ENCODE measurements at places on chromosomes 12 and 14.

DNA sequence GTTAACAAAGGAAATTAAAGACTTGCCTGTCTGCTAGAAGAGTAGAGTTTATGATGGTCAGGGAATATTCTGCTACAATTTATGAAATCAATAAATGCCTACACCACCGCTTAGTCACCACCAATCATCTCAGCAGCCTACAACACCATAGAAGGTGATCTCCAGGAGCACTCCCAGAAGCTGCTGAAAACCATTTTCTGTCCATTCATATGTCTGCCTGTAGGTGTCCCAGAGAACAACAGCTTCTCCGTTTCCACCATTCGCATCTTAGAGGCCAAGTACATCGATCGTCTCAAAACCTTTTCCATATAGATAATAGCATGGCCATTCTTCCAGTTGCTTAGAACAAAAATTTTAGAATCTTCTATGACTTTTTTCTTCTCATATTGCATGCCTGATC is 303.4 kb downstream of the KCNC2 start:
- DNase-seq, result no peak

DNA sequence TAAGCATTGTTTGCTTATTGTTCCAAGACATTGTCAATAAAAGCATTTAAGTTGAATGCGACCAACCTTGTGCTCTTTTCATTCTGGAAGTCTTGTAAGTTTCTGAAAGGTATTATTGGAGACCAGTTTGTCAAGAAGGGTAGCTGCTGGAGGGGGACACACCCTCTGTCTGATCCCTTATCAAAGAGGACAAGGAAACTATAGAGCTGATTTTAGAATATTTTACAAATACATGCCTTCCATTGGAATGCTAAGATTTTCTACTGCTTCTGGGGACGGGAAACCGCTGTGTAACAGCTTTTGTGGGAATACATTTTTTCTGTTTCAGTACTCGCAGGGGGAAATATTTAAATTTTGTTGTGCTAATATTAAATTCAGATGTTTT is 3.5 kb downstream of the FOS start:
- DNase-seq, result no peak

- no peak for DNase-seq
These were observed 190.7 kb upstream of the CCND2 start for GRCh38 chr12:4082809-4083403.

- no peak for DNase-seq
These were observed 3.5 kb downstream of the NUP37 start for GRCh38 chr12:102116392-102116791.

DNA sequence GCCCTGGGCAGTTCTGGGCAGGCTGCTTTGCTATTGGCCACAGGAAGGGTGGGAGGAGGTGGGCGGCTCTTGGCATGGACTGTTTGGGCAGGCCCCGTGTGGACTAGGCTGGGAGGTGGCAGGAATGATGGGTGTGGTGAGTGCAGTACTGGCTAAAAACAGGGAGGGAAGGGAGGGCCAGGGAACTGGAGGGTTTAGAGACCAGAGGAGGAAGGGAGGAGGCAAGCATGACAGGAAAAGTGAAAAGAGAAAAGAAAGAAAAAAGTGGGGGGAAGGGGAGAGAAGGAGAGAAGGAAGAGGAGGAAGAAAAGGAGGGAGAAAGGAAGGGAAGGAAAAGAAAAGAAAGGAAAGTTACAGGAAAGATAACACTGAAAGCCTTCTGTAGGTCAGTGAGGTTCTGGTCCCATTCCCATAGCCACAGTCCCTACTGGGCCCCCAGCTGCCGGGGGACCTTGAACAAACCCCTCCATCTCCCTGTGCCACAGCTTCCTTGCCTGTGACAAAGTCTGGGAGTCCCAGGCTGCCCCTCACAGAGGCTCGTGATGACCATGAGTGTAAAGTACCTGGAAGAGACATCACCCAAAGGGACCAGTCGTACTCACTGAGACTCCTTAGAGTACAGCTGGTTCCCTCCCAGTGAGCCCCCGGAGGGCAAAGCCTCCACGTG is 1.1 kb upstream of the C14orf132 start:
- DNase-seq, result no peak

- DNase-seq, result no peak
These were observed 46.3 kb downstream of the PTPRQ start for GRCh38 chr12:80490329-80490728.

DNA sequence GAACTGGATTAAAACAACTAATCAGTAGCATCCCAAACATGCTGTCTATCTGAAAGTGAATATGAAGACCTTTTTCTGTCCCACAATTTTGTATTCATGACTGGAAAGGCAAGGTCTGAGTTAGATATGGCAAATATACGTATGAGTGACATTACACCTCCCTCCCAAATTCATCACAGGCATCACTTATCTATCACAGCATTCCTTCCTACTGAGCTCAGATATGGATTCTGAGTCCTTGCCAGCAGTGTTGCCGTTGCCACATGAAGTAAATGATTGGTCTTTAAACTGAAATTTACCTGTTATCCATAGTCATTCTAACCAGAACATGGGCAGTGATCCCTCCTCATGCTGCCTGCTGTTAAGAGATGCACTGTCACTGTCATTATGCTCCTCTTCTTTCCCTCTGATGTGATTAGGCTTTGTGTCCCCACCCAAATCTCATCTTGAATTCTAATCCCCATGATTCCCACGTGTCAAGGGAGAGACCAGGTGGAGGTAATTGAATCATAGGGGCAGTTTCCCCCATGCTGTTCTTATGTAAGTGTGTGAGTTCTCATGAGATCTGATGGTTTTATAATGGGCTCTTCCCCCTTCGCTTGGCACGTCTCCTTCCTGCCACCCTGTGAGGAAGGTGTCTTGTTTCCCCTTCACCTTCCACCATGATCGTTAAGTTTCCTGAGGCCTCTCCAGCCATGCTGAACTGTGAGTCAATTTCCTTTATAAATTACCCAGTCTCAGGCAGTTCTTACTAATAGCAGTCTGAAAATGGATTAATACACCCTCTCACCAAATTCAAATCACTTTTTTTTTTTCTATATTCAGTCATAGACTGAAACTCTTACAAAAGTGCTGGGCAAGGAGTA is 288.4 kb downstream of the NUAK1 start:
- no peak for DNase-seq

DNA sequence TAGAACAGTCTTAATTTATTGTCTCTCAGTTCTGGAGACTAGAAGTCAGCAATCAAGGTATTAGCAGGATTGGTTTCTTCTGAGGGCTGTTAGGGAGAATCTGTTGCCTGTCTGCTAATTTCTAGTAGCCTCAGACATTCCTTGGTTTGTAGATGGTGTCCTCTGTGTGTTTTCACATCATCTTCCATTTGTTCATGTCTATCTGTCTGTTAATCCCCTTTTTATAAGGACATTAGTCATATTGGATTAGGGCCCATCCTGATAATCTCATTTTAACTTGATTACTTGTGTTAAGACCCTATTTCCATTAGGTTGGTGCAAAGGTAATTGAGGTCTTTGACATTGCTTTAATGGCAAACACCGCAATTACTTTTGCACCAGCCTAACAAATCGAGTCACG is 34.3 kb downstream of the TBC1D15 start:
- DNase-seq, result no peak

DNA sequence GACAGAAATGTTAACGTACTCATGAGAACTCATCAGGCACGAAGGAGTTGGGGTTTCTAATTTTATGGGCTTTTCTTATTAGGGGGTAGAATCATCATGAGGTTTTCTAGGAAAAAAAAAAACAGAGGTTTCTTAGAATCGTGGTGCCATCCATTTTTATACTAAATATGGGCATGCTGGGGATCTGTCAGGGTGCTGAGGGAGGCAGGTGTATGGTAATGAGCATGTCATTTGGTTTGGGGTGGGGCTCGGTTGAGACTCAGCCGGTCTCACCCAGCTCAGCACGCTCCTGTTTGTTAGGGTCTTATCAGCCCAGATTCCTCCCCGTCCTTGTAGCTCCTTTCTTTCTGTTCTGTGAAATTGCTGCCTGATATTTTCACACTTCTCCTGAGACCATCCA is 98.2 kb downstream of the DICER1 start:
- no peak for DNase-seq

DNA sequence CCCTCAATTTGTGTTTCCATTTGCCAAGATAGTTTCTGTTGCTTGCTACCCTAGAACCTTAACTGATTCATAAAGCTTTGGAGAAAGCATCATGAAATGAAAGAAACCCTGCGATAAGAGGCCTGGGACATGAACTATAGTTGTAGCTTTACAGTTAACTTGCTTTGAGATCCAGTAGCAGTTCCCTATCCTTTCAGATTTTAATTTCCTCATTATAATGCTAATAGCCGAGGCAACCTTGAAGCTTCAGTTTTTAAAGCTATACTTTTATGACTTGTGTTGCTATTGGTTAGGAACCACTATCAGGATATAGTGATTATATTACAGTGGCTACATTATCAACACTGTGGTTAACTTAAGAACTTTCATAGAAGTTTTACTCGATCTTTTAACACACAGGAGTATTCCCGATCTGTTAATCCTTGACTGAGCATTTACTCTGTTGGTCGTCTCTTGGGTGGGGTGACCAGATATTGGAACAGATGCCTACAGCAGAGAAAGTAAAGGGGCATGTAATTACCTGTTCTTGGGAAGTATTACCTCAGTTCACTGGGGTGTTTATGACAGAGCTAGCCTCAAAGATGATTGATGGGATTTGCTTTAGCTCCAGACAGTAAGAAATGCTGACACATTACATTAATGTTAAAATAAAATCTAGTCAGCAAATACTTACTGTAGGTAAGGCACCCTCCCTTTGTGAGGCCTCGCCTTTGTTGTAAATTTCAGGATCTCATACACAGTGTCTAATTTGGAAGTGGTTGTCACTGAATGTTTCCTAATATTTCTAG is 86.2 kb upstream of the CSRP2 start:
- no peak for DNase-seq

DNA sequence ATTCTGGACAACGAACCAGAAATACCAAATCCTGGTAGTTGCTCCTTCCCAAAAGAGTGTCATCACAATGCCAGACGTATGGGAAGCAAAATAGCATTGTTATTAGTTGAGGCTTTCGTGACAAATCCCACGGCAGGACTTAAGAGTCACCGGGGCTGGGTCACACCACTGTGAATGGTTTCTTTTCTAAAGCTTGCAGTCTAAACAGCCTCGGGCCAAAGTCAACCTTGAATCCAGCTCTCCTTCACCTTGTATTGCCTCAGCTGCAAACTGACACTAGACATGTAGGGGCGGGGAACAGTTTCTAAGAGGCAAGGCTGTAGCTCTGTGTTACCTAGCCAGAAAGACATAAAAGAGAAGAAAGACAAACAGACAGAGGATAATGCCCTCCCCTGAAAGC is 734.8 kb downstream of the MED13L start:
- DNase-seq, result no peak

- DNase-seq, result no peak
These were observed 197.6 kb downstream of the SLC38A4 start for GRCh38 chr12:46628176-46628575.

DNA sequence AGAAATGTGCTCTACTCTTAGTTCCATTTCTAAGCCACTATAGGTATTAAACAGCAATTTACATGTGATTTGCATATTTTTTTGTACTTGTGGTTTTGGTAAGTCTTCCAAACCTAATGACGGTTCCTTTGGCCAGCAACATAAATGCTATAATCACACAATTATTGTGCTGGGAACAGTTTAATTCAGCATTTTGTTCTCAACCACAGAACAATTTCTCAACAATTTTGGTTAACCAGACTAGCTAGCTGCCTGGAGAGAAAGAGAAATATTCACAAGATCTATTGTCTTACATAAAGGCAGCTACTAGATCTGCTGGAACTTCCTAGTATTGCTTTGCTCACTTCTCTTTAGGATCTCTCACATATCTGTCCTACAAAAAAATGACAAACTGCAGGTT is 265.3 kb downstream of the SOX5 start:
- DNase-seq, result no peak

- no peak for DNase-seq
These were observed 310.0 kb downstream of the ZFP36L1 start for GRCh38 chr14:68482772-68483395.

GRCh38 chr12:100391856-100392255 is 35.0 kb downstream of the SLC17A8 start:
- DNase-seq, result no peak

- DNase-seq, result no peak
These were observed 934.9 kb downstream of the LRFN5 start for GRCh38 chr14:42541535-42542001.

DNA sequence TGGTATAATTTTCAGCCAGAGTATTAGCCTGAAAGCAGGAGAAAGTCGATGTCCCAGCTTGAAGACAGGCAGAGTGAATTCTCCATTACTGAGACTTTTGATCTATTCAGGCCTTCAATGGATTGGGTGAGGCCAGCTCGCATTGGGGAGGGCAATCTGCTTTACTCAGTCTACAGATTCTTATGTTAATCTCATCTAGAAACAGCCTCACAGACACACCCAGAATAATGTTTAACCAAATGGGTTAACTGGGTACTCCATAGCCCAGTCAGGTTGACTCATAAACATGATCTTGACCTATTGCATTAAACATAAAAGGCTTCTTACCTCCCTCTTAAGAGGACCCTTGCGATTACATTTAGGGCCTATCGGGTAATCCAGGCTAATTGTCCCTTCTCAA is 118.0 kb downstream of the KTN1 start:
- no peak for DNase-seq

GRCh38 chr14:103880348-103881267 is 33.2 kb upstream of the PPP1R13B start:
- DNase-seq, result peak; percentile 61

DNA sequence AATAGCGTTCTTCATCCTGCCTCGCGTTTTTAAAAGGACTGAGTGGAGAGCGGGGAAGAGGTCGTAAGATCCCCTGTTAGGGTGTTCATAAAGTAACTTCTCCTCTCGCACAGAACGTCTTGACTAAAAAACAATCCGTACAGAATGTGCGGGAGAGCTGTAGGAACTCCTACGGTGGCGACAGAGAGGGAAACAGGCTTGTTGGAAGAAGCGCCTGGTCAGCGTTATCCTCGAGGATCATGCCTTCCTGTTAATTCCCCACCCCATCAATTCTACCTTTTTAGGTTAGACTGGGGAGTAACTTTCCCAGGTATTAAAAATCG is 399 bp upstream of the WASHC4 start:
- DNase-seq, result no peak

DNA sequence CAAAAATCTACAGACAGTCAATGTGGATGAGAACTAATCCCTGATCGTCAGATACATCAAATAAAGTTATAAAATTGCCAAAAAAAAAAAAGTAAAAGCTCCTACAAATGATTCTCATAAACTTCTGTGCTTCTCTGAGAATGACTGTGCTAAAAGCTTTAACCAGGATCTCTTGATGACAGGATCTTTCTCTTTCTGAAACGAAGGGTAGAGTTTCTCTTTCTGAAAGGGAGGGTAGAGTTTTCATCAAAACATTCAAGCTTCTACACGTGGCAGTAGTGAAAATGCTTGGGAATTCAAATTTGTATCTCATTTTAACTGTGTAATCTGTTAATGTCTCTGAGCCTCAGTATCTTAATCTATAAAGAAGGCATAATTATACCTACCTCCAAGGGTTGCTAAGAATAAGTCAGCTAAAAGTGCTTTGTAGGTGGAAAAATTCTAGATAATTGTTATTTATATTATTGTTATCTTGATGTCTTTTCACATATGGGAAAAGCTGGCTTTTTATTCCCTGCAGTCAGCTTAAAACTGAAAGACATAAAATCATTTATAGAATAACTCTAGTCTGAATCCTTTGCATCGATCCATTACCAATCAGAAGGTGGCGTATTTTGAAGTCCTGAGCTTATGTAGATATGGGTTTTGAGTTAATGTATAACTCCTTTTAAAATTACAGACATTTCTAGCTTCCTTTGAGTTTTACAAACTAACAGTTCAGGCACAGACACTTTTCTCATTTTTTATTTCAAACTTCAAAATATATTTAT is 157.4 kb downstream of the DACT1 start:
- DNase-seq, result no peak

- no peak for DNase-seq
These were observed 2.9 kb downstream of the NFKBIA start for GRCh38 chr14:35401422-35402265.
